ENCODE measurements at places on chromosomes 1 and 21. TPM values are rescaled to one million over a fixed set of nuclear protein-coding genes. Genes with fewer than 3 reads are reported as not detected.

GRCh38 chr1:68801440-68801839, 304.6 kb upstream of the DEPDC1 start:
- no peak overlapping the region for H3K27ac ChIP-seq
- H3K4me3 ChIP-seq: no peak overlapping the region
- no peak for DNase-seq
- H3K4me1 ChIP-seq: no peaks in the 10 kb centered on the region

GRCh38 chr21:44024887-44025353, 12.8 kb downstream of the TRAPPC10 start:
- H3K36me3 ChIP-seq: peaks cover 8% of the 10 kb centered on the region
- H3K4me1 ChIP-seq: peaks cover 69% of the 10 kb centered on the region
- H3K27me3 ChIP-seq: no peaks in the 10 kb centered on the region
- H3K4me3 ChIP-seq: no peak overlapping the region
- peak overlapping the region; percentile 54 for H3K27ac ChIP-seq

GRCh38 chr1:24896596-24897262, 33.3 kb downstream of the RUNX3 start:
- no peak for DNase-seq
- peaks cover 3% of the 10 kb centered on the region for H3K27me3 ChIP-seq
- H3K27ac ChIP-seq: no peak overlapping the region
- H3K36me3 ChIP-seq: peaks cover 3% of the 10 kb centered on the region
- H3K4me3 ChIP-seq: no peak overlapping the region

GRCh38 chr1:85274969-85275453, 1.4 kb downstream of the BCL10 start:
- peak overlapping the region; percentile 75 for H3K4me3 ChIP-seq
- DNase-seq: no peak
- H3K27me3 ChIP-seq: no peaks in the 10 kb centered on the region
- H3K36me3 ChIP-seq: peaks cover 34% of the 10 kb centered on the region
- H3K27ac ChIP-seq: peak overlapping the region; percentile 98

GRCh38 chr1:174274452-174274851, 115.1 kb downstream of the RABGAP1L start:
- no peaks in the 10 kb centered on the region for H3K36me3 ChIP-seq
- H3K27ac ChIP-seq: no peak overlapping the region
- no peaks in the 10 kb centered on the region for H3K27me3 ChIP-seq

GRCh38 chr1:16677552-16678431, 11.0 kb upstream of the RNU1-3 start:
- no peaks in the 10 kb centered on the region for H3K36me3 ChIP-seq
- H3K27ac ChIP-seq: no peak overlapping the region
- peak; percentile 62 for DNase-seq
- peaks cover 9% of the 10 kb centered on the region for H3K4me1 ChIP-seq
- H3K27me3 ChIP-seq: no peaks in the 10 kb centered on the region
- H3K4me3 ChIP-seq: no peak overlapping the region

DNA sequence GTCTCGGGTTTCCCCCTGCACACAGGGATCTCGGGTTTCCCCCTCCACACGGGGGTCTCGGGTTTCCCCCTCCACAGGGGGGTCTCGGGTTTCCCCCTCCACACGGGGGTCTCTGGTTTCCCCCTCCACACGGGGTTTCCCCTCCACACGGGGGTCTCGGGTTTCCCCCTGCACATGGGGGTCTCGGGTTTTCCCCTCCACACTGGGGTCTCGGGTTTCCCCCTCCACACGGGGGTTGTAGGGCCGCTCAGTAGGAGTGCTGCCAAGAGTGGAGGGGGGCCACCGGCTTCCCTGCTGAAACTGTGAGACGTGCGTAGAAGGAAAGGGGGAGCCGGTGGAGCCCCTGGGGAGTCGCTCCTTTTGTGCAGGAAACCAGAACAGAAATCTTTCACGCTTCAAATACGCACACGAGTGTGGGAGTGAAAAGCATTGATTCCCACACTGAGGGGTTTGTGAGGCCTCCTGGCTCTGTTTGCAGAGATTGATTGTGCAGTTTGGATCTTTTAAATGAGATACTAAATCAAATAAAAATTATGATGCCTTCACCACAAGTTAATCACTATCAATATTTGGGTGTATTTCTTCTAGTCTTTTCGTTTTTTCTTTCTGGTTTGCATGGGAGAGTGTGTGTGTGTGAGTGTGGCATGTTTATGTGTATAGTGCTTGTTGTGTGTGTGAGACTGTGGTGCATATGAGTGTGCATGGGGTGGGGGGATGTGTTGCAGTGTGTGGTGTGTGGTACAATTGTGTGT, 54.3 kb upstream of the TRAPPC10 start:
- H3K27ac ChIP-seq: no peak overlapping the region
- H3K36me3 ChIP-seq: no peaks in the 10 kb centered on the region
- H3K27me3 ChIP-seq: no peaks in the 10 kb centered on the region
- DNase-seq: no peak

DNA sequence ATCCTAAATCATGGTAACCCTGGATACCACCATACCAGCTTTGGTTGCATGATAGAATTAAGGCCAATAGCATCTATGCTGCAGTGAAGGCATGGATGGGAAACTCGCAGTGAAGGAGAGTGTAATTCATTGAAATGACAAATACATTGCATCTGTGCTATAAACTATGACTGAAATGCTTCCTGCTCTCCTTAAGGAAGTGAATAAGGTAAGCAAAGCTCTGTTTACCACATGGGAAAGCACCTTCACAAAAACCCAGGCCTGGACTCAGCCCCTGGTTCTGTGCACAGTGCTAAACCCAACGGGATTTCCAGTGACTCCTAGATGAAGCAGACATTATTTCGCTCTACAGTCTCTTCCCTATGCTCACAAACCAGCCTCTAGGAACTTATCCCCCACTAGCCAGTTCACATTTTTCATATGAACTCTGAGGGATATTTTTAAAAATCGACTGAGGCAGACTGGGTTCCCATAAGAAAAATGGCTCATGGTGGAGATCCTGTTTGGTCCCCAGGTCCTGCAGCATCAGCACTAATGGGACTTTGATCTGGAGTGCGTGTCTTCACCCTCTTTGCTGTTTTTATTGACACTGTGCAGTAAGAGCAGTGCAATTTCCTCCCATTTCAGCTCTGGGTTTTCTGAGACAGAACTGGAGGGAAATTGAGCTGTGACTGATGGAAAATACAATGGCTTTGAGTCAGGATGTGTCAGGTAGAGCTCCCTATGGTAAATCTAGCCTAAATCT, 362.7 kb downstream of the SIPA1L2 start:
- H3K36me3 ChIP-seq: no peaks in the 10 kb centered on the region
- no peaks in the 10 kb centered on the region for H3K4me1 ChIP-seq
- no peak overlapping the region for H3K27ac ChIP-seq

- H3K4me1 ChIP-seq: no peaks in the 10 kb centered on the region
- H3K4me3 ChIP-seq: no peak overlapping the region
- no peak overlapping the region for H3K27ac ChIP-seq
- DNase-seq: no peak
- no peaks in the 10 kb centered on the region for H3K36me3 ChIP-seq
- H3K27me3 ChIP-seq: no peaks in the 10 kb centered on the region
Measured at GRCh38 chr1:56972976-56973375, 7.2 kb upstream of the C8B start.

GRCh38 chr1:15314328-15315281, 67.6 kb downstream of the FHAD1 start:
- DNase-seq: no peak
- H3K27ac ChIP-seq: no peak overlapping the region
- H3K4me1 ChIP-seq: no peaks in the 10 kb centered on the region
- H3K27me3 ChIP-seq: no peaks in the 10 kb centered on the region

DNA sequence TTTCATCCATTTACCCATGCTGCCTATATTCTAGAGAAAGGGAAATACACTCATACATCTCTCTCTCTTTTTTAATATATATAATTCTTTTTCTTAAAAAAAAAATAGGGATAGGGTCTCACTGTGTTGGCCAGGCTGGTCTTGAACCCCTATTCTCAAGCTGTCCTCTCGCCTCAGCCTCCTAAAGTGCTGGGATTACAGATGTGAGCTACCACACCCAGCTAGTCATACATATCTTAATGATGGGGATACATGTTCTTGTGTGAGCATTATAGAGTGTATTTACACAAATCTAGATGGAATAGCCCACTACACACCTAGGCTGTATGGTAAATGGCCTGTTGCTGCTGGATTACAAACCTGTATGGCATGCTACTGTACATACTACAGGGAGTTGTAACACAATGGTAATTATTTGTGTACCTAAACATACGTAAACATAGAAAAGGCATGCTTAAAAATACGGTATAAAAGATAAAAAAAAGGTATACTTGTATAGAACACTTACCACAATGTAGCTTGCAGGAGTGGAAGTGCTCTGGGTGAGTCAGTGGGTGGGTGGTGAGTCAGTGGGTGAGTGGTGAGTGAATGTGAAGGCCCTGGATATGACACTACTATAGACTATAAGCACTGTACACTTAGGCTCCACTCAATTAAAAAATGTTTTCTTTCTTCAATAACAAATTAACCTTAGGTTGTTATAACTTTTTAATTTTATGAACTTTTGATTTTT, 72.9 kb downstream of the IVNS1ABP start:
- H3K4me1 ChIP-seq: no peaks in the 10 kb centered on the region
- H3K36me3 ChIP-seq: no peaks in the 10 kb centered on the region
- H3K27ac ChIP-seq: no peak overlapping the region

DNA sequence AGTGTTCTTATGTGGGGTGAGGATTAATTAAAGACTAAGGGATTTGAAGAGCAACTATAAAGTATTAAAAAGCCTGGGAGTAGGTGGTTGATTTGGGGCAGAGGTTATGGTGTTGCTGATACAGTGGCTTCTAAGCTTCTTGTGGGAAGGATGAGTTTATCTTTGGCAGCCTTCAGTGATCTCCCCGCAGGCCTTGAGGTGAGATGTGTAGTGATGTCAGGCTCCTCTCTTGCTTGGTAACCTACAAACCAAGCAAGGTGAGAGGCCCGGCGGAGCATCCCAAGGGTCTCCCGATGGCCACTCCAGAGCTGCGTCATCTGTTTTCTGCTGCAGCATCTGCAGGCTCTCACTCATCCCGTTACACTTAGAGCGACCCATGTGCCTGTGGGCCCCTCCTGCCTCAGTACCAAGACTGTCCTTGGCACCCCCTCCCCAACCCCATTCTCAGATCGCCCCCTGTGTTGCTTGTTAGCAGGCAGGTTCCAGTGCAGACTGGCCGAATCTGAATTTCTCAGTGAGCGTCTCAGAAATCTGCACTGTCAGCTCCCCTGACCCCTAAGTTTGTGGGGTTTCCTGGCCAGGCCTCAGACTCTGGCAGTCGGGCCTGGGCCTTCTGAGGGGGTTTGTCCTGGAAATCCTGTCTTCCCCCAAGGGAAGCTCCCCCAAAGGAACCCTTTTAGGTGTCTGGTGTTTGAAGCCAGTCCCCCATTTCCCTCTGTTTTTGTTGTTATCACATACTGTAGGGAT, 77.9 kb downstream of the GALNT2 start:
- no peak overlapping the region for H3K4me3 ChIP-seq
- peaks cover 82% of the 10 kb centered on the region for H3K4me1 ChIP-seq
- no peaks in the 10 kb centered on the region for H3K36me3 ChIP-seq
- DNase-seq: peak; percentile 58
- no peak overlapping the region for H3K27ac ChIP-seq
- no peaks in the 10 kb centered on the region for H3K27me3 ChIP-seq

GRCh38 chr1:201299968-201300367, 16.7 kb downstream of the PKP1 start:
- no peaks in the 10 kb centered on the region for H3K27me3 ChIP-seq
- no peak overlapping the region for H3K27ac ChIP-seq
- no peaks in the 10 kb centered on the region for H3K4me1 ChIP-seq
- H3K36me3 ChIP-seq: no peaks in the 10 kb centered on the region

GRCh38 chr1:179048339-179049124, 22.8 kb downstream of the FAM20B start:
- DNase-seq: no peak
- no peak overlapping the region for H3K4me3 ChIP-seq
- no peaks in the 10 kb centered on the region for H3K36me3 ChIP-seq
- H3K4me1 ChIP-seq: peaks cover 11% of the 10 kb centered on the region
- H3K27me3 ChIP-seq: no peaks in the 10 kb centered on the region
- H3K27ac ChIP-seq: no peak overlapping the region

DNA sequence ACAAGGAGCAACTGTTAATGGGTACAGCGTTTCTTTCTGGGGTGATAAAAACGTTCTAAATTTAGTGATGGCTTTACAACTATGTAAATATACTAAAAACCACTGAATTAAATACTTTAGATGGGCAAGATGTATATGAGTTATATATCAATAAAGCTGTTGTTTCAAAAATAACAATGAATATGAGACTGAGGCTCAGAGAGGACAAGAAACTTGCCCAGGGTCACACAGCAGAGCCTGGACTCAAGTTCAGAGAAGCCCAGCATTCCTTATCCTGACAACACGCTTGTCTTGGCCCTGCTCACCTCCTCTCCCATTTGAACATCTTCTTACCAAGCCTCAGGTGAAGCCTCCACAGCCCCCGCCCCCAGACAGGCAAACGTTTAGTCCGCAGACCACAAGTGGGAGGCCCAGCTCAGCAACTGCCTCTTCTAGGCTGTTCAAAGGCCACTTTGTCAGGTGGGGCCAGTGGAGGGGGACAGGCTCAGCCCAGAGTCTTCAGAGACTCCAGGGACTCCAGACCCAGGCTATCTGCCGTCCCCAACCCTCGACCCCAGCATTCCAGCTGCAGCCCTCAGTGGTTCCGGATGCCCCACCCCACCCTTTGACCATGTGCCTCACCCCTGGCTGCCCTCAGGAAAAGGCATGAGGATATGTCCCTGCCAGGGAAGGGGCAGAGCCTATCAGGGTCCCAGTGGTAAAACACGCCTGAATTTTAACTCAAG, 17.9 kb downstream of the SDC3 start:
- no peak overlapping the region for H3K4me3 ChIP-seq
- no peaks in the 10 kb centered on the region for H3K27me3 ChIP-seq
- no peaks in the 10 kb centered on the region for H3K36me3 ChIP-seq

- no peaks in the 10 kb centered on the region for H3K27me3 ChIP-seq
- no peak overlapping the region for H3K4me3 ChIP-seq
- DNase-seq: no peak
- H3K4me1 ChIP-seq: peaks cover 32% of the 10 kb centered on the region
- H3K27ac ChIP-seq: no peak overlapping the region
- no peaks in the 10 kb centered on the region for H3K36me3 ChIP-seq
Measured at GRCh38 chr21:43193088-43193650, 24.4 kb downstream of the CRYAA start.

DNA sequence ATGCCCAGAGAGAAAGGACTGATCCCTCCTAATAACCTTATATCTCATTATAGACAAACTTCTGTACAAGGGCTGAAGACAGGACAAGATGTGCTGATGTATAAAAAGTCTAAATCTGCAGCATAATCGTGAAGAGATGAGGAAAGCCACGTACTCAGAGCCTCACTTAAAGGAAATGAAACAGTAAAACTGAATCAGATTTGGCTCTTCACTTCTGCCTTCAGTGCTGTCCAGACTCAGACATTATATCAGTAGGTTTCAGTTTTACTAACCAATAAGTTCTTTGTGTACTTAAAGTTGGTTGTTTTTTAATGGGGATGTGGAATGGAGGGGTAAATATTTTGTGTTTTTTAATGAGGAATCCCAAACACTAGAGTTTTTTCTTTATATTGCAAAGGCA, 45.3 kb upstream of the RGS1 start:
- no peaks in the 10 kb centered on the region for H3K27me3 ChIP-seq
- H3K36me3 ChIP-seq: no peaks in the 10 kb centered on the region
- no peaks in the 10 kb centered on the region for H3K4me1 ChIP-seq
- DNase-seq: no peak
- H3K27ac ChIP-seq: peak overlapping the region; percentile 18

- H3K27ac ChIP-seq: no peak overlapping the region
- no peaks in the 10 kb centered on the region for H3K36me3 ChIP-seq
- no peak for DNase-seq
- no peaks in the 10 kb centered on the region for H3K27me3 ChIP-seq
- H3K4me3 ChIP-seq: no peak overlapping the region
- peaks cover 8% of the 10 kb centered on the region for H3K4me1 ChIP-seq
Measured at GRCh38 chr1:199018471-199019135, 379.8 kb downstream of the PTPRC start.

SCAMP3 gene
- 49.8 TPM for total RNA-seq

ALDH9A1 gene
- 62.9 TPM for total RNA-seq

PTPRU gene
- total RNA-seq: 4.3 TPM

NCMAP gene
- total RNA-seq: not detected

AMIGO1 gene
- total RNA-seq: 6.0 TPM

FLVCR1 gene
- 7.3 TPM for total RNA-seq

FMO5 gene
- total RNA-seq: 3.1 TPM

ESRRG gene
- total RNA-seq: 2.1 TPM
